ENCODE measurements at places on chromosomes 11 and 22.

- DNase-seq, result no peak
Measured at GRCh38 chr22:33476206-33476605, 418.0 kb upstream of the SYN3 start.

- DNase-seq, result no peak
Measured at GRCh38 chr11:82924522-82925224, 23.1 kb downstream of the DDIAS start.

GRCh38 chr11:63761931-63762653, 6.5 kb downstream of the ZFTA start:
- DNase-seq, result no peak

DNA sequence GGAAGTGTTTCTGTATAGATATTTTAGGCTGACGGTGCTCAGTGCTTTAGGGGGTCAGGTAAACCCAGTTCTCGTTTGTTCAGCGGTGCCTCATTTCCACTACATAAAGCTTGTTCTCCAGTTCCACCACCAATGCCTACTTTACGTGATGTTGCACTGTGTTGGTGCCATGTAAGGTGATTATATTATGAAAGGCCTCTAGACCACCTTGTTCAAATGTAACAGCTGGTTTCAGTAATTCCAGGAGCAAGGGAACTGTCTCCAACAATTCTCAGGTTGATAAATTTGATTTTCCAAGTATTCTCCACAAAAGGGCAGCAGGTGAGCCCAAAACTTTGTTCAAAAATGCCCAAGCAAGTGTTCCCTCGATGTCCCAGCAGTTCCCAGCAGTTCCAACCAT, 83.7 kb upstream of the SEPTIN5 start:
- no peak for DNase-seq

- no peak for DNase-seq
Measured at GRCh38 chr11:120147950-120148270, 10.0 kb upstream of the TRIM29 start.

- DNase-seq, result no peak
Measured at GRCh38 chr11:72703267-72704008, 29.2 kb upstream of the PDE2A start.

GRCh38 chr11:26946257-26946716, 47.6 kb upstream of the FIBIN start:
- DNase-seq, result no peak

DNA sequence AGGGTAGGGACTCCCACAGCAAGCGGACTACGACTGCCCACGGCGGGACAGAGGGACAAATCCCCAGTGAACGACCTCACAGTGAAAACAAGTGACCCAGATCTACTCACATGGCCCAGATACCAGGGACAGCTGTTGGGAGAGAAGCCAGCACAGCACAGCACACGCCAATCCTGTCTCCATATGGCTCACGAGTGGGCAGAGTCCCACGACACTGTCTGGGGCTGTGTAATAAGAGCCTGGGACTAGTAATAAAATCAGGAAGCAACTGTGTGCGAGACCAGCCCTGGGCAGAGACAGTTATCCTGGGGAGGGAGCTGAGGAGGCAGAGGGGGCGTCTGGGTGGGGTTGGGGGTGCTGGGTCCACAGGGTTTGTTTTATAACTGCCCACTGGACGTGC, 385.0 kb downstream of the CTTN start:
- no peak for DNase-seq

DNA sequence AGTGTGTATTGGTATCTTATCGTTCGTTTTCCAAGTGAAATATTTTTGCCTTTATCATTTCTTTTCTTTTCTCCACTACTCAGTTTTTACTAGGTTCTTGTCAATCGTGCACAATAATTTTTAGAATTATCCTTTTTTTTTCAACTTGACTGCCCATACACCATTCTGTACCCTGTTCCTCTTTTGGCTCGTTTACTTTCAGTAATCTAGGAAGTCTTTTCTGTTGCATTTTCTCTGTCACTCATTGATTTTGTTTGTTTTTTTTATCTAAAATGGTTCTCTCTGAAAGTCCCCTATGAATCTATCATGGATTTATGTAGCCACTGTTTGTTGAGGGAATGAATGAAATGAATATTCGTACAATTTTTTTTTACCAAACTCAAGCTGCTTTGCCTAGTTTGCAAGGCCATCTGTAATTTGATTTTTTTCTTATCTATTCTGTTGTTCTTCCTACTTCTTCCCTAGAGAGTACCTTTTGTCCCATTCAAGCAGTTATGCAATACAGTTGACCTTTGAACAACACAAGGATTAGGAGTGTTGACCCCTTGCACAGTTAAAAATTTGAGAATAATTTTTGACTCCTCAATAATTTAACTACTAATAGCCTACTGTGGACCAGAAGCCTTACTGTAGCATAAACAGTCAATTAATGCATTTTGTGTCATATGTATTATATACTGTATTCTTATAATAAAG, 166.3 kb downstream of the TMEM135 start:
- DNase-seq, result no peak

GRCh38 chr11:68673306-68673945, 10.9 kb upstream of the GAL start:
- DNase-seq, result no peak

DNA sequence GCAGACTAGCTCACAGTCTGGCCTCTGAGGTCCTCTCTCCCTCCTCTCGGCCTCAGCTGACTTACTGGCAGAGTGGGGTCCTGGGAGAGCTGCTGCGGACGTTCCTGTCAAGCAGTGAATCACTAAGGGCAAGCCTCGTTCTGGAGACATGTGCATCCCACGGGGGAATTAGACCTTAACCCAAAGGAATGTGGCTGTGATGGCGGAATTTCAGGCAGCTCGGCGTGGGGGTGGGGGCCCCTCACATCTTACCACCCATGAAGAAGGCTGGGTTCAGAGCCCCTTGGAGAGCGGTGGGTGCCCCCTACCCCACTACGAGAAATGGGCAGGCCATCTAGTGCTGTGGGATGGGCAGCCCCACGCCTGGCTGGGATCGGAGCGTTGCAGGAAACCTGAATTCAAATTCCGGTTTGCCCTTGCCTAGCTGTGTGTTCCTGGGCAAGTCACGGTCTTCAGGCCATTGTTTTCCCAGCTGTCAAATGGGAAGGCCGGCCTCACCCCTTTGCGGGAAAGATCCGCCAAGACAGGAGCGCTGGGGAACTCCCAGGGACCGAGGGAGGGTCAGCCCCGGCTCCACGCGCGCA, 554 bp downstream of the LRRC32 start:
- no peak for DNase-seq

DNA sequence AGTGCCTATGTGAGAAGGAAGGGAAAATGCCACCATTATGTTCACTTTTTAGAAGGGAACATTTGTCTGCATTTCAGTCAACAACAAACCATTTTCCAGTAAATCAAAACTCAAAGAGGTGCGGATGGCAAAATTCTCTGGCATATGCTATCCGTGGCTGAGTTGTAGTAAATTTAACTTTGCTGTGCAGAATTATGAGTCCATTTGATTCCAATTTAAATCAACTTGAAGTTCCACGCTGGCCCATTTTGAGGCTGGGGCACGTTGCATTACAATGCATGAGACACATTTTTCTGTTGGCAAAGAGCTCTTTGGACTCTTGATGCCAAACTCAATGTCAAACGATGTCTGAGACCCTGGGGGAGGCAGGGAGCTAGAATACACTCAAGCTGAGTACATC, 211.8 kb downstream of the LRRC4C start:
- DNase-seq, result no peak

- DNase-seq, result no peak
Measured at GRCh38 chr22:43088627-43088983, 586 bp downstream of the TTLL1 start.

DNA sequence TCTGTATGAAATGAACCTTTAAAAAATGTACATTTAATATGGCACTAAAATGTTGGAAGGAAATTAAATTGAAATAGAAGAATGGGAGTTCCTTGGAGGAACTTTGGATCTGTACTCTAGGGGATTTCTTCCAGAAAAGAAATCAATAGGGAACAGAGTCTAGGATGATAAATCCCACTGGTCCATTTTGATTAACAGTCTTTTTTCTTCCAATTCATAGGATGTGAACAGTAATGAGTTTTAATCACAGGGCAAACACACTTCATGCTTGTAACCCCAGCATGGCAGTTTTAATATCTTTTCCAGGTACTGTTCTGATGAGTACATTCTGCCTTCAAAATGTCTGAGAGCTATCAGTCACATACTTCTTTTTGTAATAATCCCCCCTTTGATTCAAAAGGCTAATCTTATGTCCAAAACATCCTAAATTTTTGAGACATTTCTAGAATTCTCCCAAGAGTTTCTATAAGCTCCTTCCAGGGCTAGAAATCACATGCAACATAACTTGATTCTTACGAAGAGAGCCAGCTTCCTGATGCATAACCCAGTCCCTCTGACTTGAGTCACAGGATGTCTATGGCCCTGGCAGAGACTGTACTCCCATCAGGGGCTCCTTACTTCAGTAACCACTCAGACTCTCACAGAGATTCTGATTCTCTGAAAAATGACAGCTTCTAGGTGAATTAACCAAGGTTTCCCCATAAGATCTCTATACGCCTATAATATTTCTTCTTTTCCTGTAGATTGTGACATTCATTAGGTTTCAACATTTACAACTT, 112.9 kb downstream of the SLC36A4 start:
- DNase-seq, result no peak

DNA sequence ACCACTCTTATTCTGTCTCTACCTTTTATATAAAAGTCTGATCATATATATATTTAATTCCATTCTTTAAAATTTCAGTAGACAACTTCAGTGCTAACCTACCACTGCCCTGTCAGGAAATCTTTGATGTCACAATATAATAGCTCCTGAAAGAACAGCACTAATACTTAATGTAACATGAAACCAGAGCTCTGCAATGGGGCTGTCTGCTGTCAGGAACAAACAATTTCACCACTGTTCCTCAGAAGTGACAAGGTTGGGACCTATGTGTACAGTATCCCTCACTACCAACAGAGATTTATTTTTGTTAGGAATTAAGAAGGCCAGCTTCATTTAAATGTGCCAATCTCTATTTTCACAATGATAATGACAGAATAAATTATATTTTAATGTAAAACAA, 165.5 kb upstream of the C11orf58 start:
- DNase-seq, result no peak

DNA sequence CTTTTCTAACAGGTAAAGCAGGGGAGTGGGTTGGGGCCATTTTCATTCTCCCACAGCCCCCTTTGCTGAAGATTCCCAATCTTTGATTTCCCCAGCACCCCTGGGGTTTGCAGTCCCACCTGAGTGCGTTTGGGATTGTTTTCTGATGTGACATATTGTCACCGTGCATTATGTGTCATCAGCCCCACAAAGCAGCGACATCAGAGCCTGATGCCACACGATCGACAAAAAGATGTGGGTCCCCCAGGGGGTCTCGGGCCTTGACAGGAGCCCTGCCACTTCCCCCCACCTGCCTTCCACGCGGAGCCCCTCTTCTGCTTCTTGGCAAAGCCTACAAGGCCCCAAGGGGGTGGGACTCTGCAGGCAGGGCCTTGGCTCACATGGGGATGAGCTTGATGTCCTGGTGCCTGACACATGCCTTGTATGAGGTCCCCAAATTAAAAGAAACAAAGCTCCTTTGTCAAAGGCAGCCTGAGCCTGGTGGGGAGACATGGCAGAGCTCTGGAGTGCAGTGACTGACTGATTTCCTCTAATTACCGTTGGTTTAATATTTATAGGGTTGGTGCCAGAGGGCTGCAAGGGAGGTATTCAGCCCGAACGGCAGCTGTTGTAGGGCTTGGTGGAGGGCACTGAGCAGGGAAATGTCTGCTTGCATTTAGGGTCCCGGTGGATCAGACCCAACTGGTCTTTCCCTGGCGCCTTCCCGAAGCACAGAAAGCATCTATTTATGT, 149.2 kb downstream of the MIAT start:
- DNase-seq, result no peak

DNA sequence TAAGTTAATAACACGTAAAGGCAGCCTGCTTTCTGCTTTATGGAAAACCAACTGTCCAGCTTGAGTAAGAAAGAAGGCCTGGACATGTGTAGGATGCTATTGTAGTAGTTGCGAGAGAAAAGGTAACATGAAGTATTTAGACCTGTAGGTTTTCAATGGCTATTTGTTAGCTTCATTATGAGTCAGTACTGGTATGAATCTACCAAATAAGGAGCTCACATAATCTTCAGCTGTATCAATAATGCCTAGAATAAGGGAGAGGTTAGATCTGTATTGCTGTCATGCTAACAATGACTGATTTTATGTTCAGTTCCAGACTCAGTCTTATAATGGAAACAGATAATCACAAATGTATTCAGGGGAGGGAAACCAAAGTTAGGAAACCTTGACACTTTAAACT, 550.3 kb downstream of the CNTN5 start:
- no peak for DNase-seq

Measured in T-helper 17 cell (primary cell).